Esophagus squamous epithelium (tissue), 5 donors: ENCODE measurements at places on chromosomes 11 and 22. TPM values are rescaled to one million over a fixed set of nuclear protein-coding genes. Genes with fewer than 3 reads are reported as not detected.

The MCHR1 gene
- not detected for total RNA-seq

The SERPING1 gene
- 9.6 TPM for total RNA-seq

The SHANK2 gene
- total RNA-seq: 12.6 TPM

The CRYBA4 gene
- not detected for total RNA-seq

The LRRN4CL gene
- 6.7 TPM for total RNA-seq

The TTC28 gene
- total RNA-seq: 8.3 TPM

The OR5P2 gene
- not detected for total RNA-seq

The BATF2 gene
- total RNA-seq: 0.38 TPM

The PATE2 gene
- 3.1 TPM for total RNA-seq

DNA sequence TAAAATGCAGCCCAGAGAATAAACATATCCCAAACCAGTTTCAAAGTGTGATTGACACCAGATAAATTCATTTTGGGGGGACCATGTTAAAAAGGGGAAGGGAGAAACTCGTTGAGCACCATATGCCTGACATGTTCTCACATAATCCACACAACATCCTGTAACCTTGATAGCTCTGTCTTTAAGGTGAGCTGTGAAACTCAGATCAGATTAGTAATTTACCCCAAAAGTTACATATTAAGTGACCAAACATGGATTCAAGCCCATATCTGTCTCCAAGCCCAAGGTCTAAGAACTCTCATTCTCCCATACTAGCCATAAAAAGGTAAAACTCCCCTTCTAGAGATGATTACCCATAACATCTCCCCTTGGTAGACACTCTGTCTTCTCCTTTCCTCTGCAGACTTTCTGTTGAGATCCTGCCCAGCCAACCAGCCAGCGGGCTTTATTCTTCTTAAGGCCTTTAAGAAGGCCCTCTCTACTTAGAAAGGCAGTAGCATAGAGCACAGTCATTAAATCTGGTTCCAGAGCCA, 150.7 kb downstream of the CCDC34 start:
- no peaks in the 10 kb centered on the region for H3K27me3 ChIP-seq
- peak overlapping the region; percentile 54 for H3K27ac ChIP-seq
- H3K36me3 ChIP-seq: no peaks in the 10 kb centered on the region

DNA sequence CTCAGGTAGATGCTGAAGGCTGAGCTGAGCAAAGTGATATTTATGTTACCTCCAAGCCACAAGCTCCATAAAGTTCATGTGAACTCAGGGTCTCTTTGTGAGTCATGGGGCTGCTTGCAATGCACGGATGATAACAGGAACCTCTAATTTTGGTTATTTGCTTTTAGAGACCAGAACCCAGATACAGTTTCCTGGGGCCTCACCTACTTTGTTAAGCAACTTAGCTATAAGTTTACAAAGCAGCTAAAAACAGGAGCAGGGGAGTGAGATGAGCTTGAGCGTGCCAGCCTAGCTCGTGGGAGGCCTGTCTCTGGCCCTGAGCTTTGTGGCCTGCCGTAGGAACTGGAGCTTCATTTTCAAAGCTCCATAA, 29.2 kb downstream of the SREBF2 start:
- H3K4me3 ChIP-seq: no peak overlapping the region
- DNase-seq: no peak
- H3K27me3 ChIP-seq: no peaks in the 10 kb centered on the region
- H3K4me1 ChIP-seq: peaks cover 85% of the 10 kb centered on the region
- H3K27ac ChIP-seq: peak overlapping the region; percentile 82

GRCh38 chr11:125933030-125933813, 12.6 kb upstream of the VSIG10L2 start:
- DNase-seq: no peak
- H3K4me3 ChIP-seq: no peak overlapping the region

GRCh38 chr11:131626788-131627187, 256.4 kb downstream of the NTM start:
- no peaks in the 10 kb centered on the region for H3K36me3 ChIP-seq
- H3K27me3 ChIP-seq: no peaks in the 10 kb centered on the region
- H3K27ac ChIP-seq: no peak overlapping the region
- H3K4me3 ChIP-seq: no peak overlapping the region

- H3K27me3 ChIP-seq: no peaks in the 10 kb centered on the region
- H3K36me3 ChIP-seq: no peaks in the 10 kb centered on the region
- no peak overlapping the region for H3K4me3 ChIP-seq
These were observed 49.4 kb downstream of the RRAS2 start for GRCh38 chr11:14309425-14310192.

- H3K4me1 ChIP-seq: peaks cover 11% of the 10 kb centered on the region
- no peak overlapping the region for H3K4me3 ChIP-seq
- H3K36me3 ChIP-seq: no peaks in the 10 kb centered on the region
- DNase-seq: no peak
- no peak overlapping the region for H3K27ac ChIP-seq
These were observed 92.5 kb downstream of the SIK3 start for GRCh38 chr11:117005758-117006157.

GRCh38 chr11:61042537-61042936, 59.8 kb upstream of the CD5 start:
- DNase-seq: no peak
- H3K36me3 ChIP-seq: no peaks in the 10 kb centered on the region
- H3K27me3 ChIP-seq: no peaks in the 10 kb centered on the region

GRCh38 chr11:78991681-78992080, 417.0 kb upstream of the NARS2 start:
- no peak for DNase-seq
- no peaks in the 10 kb centered on the region for H3K27me3 ChIP-seq
- no peaks in the 10 kb centered on the region for H3K4me1 ChIP-seq
- no peaks in the 10 kb centered on the region for H3K36me3 ChIP-seq

DNA sequence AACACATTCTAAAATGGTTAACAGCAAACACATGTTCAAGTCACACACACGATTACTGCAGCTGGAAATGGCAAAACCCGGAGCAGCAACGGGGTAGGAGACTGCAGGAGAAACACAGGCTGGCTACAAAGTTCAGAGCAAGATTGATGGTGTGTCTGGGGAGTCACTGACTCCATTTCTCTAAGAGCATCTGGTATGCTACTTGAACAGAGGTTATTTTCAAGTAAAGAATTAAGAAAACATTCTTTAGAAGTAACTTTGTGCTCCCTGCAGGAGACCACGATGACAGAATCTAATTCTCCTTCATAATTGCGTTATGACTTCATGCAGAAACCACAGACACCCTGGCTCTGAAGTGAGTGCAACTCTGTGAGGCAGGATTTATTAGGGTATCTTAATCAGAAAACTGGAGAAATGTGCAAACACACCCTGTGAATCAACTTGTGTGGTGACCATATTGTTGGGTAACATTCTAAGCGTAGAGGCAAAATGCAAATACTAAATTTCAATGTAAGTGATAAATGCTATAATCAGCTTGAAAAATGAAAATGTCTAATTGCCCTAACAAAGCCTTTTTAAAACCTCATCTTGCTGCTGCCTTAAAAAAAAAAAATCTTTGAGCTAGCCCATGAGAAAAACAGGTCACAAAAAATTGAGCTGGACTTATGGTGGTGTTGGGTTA, 303.0 kb downstream of the CADM1 start:
- no peak overlapping the region for H3K27ac ChIP-seq
- H3K4me1 ChIP-seq: no peaks in the 10 kb centered on the region
- no peak for DNase-seq
- H3K27me3 ChIP-seq: no peaks in the 10 kb centered on the region

- no peak for DNase-seq
- H3K4me1 ChIP-seq: peaks cover 12% of the 10 kb centered on the region
- peak overlapping the region; percentile 30 for H3K4me3 ChIP-seq
- H3K27ac ChIP-seq: no peak overlapping the region
- H3K36me3 ChIP-seq: peaks cover 17% of the 10 kb centered on the region
- no peaks in the 10 kb centered on the region for H3K27me3 ChIP-seq
These were observed 1.8 kb downstream of the GALR3 start for GRCh38 chr22:37824674-37825641.

GRCh38 chr11:125513705-125514265, 17.7 kb upstream of the FEZ1 start:
- no peak overlapping the region for H3K4me3 ChIP-seq
- no peaks in the 10 kb centered on the region for H3K27me3 ChIP-seq
- no peak overlapping the region for H3K27ac ChIP-seq
- DNase-seq: no peak

DNA sequence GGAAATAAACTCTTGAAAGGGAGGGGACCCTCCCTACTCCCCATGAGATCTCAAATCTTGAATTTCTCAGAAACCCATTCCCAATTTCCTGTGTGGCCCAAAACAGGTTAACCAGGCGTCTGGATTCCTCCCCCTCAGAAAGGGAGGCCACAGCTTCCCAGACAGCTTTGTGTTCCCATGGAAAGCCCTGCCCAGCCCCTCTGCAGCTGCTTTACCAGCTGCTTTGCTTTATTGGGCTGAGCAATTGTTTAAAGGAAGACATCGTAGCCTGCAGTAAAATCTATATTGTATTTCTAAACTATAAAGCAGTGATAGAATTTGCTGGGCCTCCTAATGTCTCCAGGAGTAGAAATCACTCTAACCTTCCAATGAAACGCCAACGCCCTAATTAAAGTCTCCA, 97.4 kb downstream of the CHST1 start:
- H3K4me3 ChIP-seq: no peak overlapping the region
- H3K27ac ChIP-seq: no peak overlapping the region
- DNase-seq: no peak
- no peaks in the 10 kb centered on the region for H3K4me1 ChIP-seq
- H3K27me3 ChIP-seq: peaks cover 28% of the 10 kb centered on the region
- H3K36me3 ChIP-seq: no peaks in the 10 kb centered on the region

DNA sequence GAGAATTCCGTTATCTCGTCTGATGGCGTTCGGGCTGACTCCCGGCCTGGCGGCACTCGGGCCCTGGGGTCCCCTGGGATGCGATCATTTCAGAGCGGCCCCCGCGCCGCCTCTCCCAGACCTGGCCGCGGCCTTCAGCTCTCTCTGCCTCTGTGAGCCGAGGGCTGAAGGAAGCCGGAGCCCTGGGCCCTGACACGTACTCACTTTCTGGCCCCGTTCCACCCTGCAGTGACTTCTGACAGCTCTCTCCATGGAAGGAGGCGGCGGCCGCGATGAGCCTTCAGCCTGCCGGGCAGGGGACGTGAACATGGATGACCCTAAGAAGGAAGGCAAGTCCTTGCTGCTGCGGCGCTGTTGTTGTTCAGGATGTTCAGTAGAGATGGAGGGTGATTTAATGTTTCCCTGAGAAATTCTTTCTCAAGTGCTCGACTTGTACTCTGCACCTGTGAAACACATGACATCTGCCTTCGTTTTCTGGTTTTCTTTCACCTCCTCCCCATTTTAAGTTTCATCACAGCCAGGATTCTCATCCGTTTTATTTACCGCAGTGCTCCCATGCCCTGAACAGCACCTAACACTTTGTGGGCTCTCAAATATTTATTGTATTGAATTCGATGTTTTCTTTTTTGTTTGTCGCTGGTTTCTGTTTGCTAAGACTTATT, 612 bp downstream of the GTSE1 start:
- H3K27me3 ChIP-seq: no peaks in the 10 kb centered on the region
- H3K4me1 ChIP-seq: peaks cover 14% of the 10 kb centered on the region
- no peak for DNase-seq
- peak overlapping the region; percentile 84 for H3K27ac ChIP-seq
- H3K4me3 ChIP-seq: peak overlapping the region; percentile 63
- peaks cover 14% of the 10 kb centered on the region for H3K36me3 ChIP-seq

GRCh38 chr11:16791191-16791961, 52.9 kb downstream of the C11orf58 start:
- peaks cover 36% of the 10 kb centered on the region for H3K4me1 ChIP-seq
- peak overlapping the region; percentile 81 for H3K27ac ChIP-seq
- no peak overlapping the region for H3K4me3 ChIP-seq

DNA sequence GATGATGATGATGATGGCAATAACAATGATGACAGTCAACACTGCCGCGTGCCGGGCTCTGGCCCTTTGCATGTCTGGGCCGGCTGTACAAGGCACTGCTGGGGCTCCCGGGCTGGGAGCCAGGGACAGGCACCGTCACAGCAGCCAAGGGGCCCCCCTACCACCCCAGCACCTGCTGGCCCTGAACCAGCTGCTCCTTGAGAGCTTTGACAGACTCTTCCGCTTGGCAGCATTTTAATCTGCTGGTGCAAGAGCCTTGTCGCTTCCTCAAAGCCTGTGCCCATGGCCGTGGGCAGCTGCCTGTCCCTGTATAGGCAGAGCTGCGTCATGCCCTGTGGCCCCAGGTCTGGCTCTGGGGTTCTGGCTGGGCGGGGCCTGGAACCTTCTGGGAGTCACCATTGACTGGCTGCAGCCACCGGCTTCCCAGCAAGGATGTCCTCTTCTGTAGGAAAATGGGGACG, 12.9 kb upstream of the MUC6 start:
- no peak overlapping the region for H3K27ac ChIP-seq
- no peak for DNase-seq
- H3K36me3 ChIP-seq: no peaks in the 10 kb centered on the region
- no peak overlapping the region for H3K4me3 ChIP-seq
- H3K27me3 ChIP-seq: peaks cover 4% of the 10 kb centered on the region

DNA sequence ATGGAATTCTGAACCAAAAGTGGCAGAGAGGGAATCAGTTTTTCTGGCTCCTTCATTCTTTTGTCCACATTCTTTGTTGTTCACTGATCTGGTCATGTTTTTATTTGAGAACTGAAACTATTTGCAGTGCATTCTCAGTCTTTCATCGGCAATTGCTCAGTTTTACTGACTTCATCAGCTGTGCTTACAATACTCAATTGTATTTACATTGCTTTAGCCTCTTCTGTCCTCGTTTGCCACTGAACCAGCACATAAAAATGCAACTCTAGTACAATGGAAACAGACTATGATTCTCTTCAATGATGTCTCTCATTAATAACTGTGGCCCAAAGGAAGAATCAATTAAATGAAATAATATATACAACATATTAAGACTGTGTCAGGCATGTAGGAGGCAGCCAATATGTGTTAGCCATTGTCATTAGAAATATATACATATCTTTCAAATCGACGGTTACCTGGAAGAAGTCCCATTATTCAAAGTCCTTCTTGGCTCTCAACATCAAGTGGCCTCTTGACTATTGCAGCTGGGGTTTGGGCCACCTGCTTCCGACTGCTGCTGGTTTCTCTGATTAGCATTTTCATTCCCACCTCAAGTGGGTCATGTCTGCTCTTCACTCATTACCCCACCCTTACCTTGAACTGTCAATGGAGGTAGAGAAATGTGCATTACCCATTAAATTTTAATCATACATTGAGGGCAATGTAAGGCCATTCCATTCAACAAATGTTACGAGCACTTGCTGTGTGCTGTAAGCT, 600.1 kb downstream of the INSC start:
- no peak overlapping the region for H3K4me3 ChIP-seq
- H3K27ac ChIP-seq: no peak overlapping the region
- H3K36me3 ChIP-seq: no peaks in the 10 kb centered on the region
- no peak for DNase-seq
- H3K4me1 ChIP-seq: no peaks in the 10 kb centered on the region

GRCh38 chr22:50739279-50739691, 1.3 kb downstream of the ACR start:
- no peaks in the 10 kb centered on the region for H3K36me3 ChIP-seq
- no peak overlapping the region for H3K27ac ChIP-seq
- no peak overlapping the region for H3K4me3 ChIP-seq
- H3K4me1 ChIP-seq: no peaks in the 10 kb centered on the region
- no peak for DNase-seq
